ENCODE measurements at places on chromosomes 3 and 15.

- DNase-seq: no peak
Measured at GRCh38 chr3:31094048-31094447, 199.6 kb upstream of the GADL1 start.

- DNase-seq: no peak
Measured at GRCh38 chr3:110243081-110243480, 828.5 kb upstream of the NECTIN3 start.

DNA sequence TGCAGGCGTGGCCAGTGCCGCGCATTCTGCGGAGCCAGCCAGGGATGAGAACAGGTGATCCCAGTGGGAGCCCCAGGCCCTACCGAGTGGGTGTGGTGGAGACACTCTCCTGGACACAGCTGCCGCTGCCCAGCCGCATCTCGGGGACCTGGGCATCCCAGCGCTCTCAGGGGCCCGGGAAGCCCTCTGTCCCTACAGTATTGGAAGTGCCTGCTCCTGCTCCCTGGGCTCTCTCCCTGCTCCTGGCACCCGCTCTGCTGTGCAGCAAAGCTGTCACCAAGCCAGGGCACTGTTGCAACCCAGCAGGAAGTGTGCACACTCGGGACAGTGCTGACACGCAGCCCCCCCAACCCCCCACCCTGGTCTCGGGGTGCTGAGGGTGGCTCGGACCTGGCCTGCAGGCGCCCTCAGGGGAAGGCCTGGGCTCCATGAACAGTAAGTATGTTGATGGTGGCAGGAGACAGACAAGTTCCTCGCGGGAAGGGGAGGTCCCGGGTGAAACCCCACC, 1177.4 kb upstream of the GBE1 start:
- peak; percentile 34 for DNase-seq

- DNase-seq: no peak
Measured at GRCh38 chr3:122067588-122068240, 12.6 kb downstream of the CD86 start.

DNA sequence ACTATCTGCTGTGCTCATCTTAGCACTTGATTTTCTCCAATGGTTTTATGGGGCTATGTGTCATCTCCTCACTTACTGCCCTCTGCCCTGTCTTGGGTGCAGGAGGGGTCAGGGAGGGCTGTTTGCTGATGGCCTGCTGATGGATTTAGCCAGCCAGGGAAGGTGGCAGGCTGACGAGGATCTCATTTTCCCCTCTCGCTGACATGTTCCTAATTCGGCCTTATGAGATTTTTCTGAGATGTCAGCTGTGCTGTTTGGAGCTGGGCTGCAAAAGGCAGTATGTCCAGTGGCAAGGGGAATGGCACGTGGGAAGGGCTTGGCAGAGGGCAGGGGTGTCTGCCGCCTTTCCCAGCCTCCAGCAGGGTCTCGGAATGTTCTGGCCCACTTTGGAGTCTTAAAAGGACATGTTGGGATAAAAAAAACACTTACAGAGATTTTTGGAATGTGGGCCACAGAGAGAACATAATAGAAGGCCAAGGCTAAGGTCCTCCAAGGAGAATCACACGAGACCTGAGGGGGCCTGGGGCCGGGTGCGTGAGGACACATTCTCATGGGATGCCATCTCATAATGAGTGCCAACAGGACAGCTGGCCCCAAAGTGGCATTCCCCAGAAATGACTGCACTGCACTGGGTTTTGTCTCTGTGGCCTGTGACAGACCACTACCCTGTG, 303.8 kb downstream of the TLE3 start:
- DNase-seq: peak; percentile 12

DNA sequence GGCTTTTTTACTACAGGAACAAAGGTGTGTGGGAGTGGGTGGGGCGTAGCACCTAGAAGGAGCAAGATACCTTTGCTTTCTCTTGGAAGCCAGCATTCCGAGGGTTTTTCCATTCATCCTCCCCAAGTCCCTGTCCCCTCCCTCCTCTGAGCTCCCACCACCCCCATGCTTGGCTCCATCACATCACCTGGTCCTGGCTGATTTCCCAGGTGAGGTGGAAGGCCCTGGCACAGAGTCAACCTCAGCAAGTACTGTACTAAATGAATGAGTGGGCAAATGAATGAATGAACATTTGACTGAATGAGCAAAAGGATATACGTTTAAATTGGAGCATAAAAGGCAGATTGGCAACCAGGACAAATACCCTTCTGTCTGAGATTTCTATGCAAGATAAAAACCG, 45.4 kb downstream of the DZIP1L start:
- no peak for DNase-seq

- DNase-seq: peak; percentile 82
Measured at GRCh38 chr3:114356066-114356465, 62.2 kb downstream of the TIGIT start.

GRCh38 chr3:126914226-126914625, 68.7 kb upstream of the PLXNA1 start:
- no peak for DNase-seq

GRCh38 chr3:62644493-62644892, 230.7 kb downstream of the CADPS start:
- no peak for DNase-seq

GRCh38 chr3:13495351-13495813, 15.3 kb downstream of the HDAC11 start:
- DNase-seq: no peak

GRCh38 chr15:52496175-52496574, 32.5 kb downstream of the MYO5A start:
- no peak for DNase-seq

DNA sequence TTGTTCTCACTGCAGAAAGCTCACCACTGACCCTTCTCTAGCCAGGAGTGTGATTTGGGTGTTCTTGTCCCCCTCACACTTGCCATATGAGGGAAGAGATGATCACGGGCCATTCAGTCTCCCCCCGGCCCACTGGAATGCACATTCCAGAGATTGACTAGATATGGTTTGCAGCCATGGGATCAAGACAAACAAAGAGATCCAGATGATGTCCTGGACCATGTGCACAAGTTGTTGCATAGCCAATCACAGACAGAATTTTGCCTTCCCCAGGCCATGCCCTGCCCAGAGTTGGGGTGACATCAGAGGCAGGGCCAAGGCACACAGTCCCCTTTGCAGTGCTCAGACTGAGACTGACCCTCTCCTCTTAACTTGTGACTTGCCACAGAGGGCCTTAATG, 14.8 kb downstream of the MUC13 start:
- no peak for DNase-seq

DNA sequence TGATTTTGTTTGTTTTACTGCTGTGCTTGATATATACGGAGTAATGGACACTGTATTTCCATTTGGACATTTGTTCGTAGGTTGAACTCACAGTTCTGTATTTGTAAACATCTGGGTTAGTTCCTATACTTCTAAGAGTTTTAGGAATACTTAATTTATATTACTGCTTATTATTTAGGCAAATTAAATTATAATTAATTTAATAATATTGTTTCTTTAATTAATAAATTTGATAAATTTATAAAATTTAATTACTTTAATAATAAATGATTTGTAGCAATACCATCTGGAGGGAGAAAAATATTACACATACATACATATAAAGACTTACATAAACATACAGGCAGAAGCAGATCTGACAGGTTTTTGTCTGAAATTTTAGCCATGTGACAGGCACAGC, 14.5 kb upstream of the B4GALT4 start:
- DNase-seq: no peak

DNA sequence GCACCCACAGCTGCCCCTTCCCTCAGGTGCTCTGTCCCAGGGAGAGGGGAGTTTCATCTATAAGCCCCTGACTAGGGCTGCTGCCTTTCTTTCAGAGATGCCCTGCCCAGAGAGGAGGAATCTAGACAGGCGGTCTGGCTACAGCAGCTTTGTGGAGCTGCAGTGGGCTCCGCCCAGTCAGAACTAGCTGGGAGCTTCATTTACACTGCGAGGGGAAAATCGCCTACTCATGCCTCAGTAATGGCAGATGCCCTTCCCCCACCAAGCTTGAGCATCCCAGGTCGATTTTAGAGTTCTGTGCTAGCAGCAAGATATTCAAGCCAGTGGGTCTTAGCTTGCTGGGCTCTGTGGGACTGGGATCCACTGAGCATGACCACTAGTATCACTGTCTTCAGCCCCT, 181.2 kb upstream of the RARB start:
- DNase-seq: peak; percentile 64

- DNase-seq: peak; percentile 83
Measured at GRCh38 chr15:84783493-84784251, 33.5 kb upstream of the ALPK3 start.

- peak; percentile 46 for DNase-seq
Measured at GRCh38 chr3:64650715-64651114, 37.1 kb downstream of the ADAMTS9 start.

DNA sequence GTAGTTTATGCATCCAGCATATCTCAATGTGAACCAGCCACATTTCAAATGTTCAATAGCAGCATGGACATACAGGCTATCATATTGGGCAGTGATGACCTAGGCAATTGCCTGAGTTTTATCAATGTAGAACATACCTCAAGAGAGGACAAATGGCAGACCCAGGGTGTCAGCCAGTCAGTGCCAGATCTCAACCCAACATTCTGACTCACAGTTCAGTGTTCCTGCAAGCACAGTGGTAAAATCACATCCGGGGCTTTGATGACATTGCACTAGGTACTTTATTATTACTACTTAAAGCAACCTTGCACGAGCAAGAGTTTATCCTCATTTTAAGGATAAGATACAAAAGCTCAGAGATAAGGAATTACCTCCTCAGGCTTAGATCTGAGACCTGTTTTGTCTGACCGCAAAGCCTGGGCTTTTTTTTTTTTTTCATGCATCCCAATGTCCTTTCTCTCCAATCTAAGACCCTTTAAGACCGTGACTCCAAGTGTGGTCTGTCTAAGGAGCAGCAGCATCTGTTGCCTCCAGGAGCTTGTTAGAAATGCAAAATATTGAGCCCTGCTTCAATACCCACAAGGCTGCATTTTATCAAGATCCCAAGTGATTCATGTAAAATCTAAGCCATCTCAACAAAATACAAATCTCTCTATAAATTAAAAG, 60.1 kb downstream of the SLC12A1 start:
- DNase-seq: no peak

DNA sequence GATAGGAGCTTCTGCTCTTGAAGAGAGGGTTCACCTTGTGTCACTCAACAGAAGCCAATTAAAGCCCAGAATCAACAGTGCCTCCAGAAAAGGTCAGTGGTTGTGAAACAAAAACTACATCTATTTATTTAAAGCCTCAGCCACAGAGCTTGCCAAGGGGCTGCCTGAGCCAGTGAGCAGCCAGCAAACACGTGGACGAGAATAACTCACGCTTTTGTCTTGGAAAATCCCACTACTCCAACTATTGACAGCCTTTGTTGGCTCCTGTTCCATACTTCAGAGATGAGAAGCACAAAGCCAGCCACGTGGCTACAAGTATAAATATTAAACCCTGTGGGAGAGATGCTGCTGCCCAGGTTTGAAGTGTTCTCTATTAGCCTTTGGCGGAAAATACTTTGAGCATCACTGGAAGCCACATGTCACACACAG, 10.3 kb downstream of the GPR156 start:
- DNase-seq: no peak
